Choroid plexus epithelial cell (primary cell): ENCODE measurements at places on chromosomes 3 and 15.
A peak's percentile ranks its signal among the peaks of the same experiment; 100 is the strongest.

DNA sequence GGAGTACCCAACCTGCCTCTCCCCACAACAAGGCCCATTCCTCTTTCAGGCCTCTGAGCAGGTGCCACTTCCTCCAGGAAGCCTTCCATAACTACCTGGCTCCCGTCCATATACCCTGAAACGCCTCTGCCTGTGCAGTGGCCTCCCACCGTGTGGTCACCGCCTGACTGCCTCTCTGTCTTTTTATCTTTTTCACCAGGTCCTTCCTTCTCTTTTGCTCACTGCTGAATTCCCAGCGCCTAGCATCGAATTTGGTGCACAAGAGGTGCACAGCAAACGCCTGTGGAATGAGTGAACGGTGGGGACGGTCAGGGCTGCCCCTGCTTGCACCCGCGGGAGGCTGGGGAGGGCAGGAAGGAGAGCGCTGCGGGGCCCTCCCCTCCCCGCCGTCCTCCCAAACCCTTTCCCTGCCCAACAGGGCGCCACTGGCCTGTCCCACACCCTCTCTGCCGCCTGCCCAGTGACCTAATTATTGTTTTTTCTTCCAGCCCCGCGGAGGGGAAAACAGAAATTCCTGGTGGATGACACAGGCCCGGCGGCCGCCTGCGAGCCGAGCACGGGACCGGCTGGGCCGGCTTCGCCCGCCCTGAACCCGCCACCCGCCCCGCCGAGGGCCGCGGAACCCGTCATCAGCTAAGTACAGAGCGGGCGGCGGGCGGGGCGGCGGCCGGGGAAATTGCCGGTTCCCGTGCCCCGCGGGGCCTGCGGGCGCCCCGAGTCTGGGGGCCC lies 140.1 kb downstream of the SMAD6 start:
- DNase-seq, result peak; percentile 95

GRCh38 chr3:123283657-123284398 lies 82.1 kb downstream of the SEC22A start:
- no peak for DNase-seq

GRCh38 chr15:75861750-75862402 lies 18.6 kb downstream of the UBE2Q2 start:
- peak; percentile 34 for DNase-seq

DNA sequence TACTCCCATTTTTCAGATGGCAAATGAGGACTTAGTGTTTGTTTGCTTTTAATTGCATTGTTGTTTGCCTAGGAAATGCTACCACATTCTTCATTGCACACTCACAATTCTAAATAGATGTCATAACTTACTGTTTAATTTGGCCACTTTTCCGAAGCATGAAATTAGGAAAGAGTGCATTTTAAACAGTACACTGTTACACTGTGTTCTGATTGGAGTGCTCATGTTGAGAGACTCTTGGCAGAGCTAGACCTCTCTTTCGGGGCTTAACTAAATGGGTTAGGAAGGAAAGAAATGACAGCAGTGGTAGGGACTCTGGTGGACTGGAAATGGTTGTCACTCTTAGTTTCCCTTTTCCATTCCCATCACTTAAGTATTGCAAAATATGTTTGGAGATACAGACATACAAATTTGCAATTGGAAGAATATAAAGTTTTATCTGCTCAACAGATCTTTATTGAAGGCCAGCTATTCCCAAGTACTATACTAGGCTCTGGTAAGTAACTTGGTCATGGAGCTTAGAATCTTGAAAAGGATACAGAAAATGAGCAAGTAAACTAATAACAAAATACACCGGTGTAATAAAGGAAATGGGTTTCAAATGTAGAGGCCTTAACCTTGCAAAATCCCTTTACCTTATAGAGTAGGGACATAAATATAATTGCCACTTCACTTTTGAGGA lies 90.2 kb downstream of the DCUN1D1 start:
- no peak for DNase-seq

DNA sequence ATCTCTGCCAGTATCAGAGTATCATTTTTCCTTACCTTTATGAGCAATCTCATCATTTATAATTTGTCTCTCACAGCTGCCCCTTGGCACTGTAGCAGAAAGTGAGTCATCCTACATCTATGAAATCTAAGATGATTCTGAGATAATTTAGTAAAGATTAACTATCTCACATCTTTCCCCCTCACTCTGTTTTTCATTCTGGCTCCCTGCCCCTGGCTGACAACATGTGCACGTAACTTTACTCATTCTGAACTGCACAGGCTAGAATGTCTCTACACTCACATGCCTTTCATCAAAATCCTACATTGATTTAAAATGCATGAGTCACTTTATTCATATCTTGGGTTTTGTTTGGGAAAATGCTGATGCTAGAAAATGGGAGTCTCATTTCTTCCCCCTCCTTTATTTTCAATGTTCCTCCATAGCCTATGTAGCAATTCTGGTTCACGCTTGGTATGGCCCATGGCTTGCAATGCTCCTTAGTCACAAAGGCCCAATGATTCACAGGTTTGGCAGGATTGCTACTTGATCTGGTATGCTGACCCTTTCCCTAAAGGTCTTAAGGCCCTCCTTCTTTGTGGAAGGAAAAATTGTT lies 838.5 kb downstream of the TUSC7 start:
- peak; percentile 72 for DNase-seq

DNA sequence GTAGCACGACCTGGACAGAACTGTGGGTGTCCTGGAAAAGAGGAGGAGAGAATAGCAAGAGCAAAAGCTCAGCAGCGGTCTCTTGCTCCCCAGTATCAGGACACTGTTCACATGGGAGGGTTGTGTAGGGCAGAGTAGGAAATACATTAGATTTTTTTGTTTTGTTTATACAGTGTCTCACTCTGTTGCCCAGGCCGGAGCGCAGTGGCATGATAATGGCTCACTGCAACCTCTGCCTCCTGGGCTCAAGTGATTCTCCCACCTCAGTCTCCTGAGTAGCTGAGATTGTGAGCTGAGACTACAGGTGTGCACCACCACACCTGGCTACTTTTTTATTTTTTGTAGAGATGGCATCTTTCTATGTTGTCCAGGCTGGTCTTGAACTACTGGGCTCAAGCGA lies 53.3 kb downstream of the FNDC3B start:
- no peak for DNase-seq

DNA sequence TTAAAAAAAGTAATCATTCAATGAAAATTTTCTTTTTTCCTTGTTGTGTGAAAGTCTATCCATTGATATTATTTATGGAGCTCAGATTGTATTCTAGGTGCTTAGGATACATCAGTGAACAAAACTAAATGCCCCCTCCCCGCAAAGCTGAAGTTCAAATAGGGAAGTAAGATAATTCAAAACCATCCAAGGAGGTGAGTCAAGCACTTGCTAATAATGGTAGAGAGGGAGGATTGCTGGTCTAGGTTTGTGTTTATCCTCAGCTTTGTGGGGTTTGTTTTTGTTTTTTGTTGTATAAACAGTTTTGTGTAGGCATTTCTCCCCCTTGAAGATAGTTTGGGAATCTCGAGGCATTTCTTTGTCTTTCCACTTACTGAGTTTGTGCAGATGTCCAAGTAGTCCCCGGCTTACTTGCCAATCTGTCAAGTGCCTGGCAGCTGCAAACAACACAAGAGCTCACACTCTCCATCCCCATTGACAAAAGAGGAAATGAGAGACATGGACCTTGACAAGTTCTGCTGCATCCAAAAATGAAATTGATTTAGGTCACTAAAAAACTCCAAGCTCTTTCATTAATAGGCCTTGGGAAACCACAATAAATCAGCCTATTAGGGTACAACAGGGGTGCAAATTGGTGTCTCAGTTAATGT lies 575.8 kb upstream of the TBL1XR1 start:
- no peak for DNase-seq

DNA sequence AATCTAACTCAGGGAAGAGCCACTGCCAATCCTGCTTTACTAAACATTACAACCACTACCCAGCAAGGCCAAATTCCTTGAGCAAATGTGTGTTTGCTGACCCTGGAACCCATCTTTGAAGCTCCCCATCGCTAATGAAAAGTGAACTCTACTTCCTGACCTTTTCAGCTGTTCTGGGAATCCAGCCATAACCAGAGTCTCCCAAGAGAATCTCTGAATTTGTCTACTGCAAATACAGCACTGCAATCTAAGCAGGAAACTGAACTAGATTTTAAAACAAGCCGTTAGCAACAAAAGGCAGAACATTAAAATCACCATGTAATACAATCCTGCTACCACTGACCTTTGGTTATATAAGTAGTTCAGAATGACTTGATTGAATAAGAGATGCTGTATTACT lies 309.2 kb downstream of the MAGI1 start:
- peak; percentile 96 for DNase-seq

- DNase-seq, result peak; percentile 87
Observed at GRCh38 chr15:75508840-75509532, 57.5 kb upstream of the SIN3A start.

DNA sequence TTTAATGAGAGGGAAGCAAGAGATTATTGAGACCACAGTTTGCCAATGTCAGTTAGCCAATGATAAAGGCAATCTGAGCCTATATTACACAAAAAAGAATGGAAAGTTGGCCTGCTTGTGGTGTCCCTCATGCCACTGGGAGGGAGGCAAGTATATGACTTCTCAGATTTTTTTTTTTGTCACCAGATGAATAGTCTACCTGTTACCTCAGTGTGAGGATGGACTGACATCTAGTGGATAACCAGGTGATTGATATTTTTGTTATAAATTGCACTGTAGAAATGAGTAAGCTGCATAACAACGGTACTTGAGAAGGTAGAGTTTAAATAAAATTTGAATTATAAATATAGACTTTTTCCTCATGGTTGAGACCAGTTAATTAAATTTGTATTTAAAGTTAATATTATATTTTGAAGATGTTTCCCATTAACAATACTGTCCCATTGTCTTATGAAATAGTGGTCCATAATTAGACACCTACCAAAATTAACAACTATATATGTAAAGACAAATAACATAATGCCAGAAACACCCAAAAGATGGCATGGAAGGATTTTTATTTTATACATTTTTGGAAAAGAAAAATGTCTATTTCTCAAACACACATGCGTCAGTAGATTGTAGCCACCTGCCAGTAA lies 237.8 kb upstream of the GADL1 start:
- peak; percentile 72 for DNase-seq

- peak; percentile 38 for DNase-seq
Observed at GRCh38 chr15:51448622-51449399, 107.4 kb downstream of the GLDN start.
